Vagina (tissue), 2 donors: ENCODE measurements at places on chromosomes 7 and 10.

DNA sequence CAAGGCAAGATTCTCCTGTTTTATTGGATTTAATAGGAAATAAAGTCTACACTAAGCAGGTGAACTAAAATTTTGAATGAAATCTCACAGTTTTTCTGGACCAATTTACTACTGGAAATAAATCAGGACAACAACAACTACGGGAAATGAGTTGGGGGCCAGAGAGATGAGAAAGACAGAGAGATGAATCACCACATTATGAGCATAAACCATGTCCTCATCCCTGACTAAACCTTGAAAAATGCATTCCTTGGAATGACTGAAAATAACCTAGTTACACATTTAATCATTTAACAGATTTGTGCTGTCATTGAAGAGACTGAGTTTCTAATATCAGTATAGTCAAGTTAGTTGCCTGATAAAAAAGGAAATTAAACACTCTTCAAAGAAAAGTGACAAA, 608.4 kb upstream of the KCND2 start:
- DNase-seq: no peak

DNA sequence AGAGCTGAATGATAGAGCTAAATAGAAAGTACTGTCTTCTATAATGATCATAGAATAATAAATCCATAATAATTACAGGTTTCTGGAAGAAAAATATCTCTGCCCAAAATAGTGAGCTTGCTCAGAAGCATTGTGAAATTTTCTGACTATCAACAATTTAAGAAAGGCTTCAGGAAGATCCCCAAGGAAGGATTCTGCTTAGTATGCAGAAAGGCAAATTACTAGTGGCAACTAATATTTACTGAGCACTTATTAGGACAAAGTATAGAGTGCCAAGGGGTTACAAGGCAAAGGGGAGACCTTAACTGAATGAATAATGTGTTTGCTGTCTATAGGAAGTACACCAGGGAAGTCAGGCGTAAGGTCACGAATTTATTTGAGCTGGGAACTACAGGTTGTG, 158.1 kb upstream of the LRRTM3 start:
- no peak for DNase-seq

- DNase-seq: no peak
These were observed 120.1 kb upstream of the STK17A start for GRCh38 chr7:43462836-43463235.

GRCh38 chr10:25692761-25693160, 241.3 kb upstream of the MYO3A start:
- no peak for DNase-seq

GRCh38 chr10:99937630-99938029, 72.1 kb downstream of the DNMBP start:
- DNase-seq: no peak

- no peak for DNase-seq
These were observed 156.7 kb upstream of the TCF7L2 start for GRCh38 chr10:112793202-112793921.

DNA sequence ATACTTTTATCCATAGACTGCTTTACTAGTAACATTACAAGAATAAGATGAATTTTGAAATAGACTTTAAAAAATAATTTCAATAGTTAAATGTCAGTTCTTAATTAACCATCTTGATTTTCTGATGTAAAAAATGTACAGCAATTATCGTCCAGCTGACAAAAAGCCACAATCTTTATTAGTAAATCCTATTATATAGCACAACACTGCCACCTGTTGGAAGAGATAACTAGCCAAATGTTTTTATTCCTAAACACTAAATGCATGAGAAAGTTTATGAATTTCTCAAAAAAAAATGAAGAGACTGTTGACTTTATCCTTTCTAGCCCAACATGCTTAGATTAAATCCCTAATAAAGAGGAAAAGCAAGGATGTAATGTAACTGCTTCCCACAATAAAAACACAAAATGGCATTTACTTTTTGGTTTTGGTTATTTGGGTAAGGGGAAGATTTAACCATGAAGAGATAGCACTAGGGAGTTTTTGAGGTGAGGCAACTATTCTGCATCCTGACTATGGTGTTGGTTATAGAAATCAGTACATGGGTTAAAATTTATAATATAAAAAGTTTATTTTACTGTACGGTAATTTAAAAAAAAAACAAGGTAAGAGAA, 8.0 kb downstream of the COA1 start:
- no peak for DNase-seq

GRCh38 chr7:147509541-147510200, 1080.9 kb upstream of the C7orf33 start:
- DNase-seq: no peak
